ENCODE measurements at places on chromosomes 1 and 21.
A peak's percentile ranks its signal among the peaks of the same experiment; 100 is the strongest.

DNA sequence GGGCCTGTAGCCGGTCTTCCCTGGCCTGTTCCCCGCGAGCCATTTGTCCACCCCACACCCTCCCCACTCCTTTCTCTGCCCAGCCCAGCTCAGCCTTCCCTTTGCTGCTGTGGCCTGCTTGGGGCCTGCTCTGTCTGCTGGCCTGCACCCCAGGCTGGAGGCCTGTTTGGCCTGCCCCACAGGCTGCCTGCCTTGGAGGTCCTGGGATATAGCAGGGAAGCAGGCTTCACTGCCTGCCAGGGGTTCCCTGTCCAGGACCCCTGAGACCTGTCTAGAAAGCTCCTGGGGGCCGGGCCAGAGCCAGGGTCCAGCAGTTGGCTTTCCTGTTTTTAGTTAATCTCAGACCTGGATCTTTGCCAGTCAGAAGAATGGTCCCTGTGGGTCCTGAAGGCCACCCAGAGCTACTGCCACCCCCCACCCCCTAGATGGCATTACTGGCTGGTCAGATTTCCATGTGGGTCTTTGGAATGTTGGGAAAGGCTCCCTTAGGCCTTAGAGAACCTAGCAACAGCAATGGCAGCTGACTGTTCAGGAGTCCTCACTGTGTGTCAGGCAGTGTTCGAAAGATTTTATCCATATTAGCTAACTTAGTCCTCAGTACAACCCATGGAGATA, 7.7 kb downstream of the ZNF362 start:
- DNase-seq = no peak

DNA sequence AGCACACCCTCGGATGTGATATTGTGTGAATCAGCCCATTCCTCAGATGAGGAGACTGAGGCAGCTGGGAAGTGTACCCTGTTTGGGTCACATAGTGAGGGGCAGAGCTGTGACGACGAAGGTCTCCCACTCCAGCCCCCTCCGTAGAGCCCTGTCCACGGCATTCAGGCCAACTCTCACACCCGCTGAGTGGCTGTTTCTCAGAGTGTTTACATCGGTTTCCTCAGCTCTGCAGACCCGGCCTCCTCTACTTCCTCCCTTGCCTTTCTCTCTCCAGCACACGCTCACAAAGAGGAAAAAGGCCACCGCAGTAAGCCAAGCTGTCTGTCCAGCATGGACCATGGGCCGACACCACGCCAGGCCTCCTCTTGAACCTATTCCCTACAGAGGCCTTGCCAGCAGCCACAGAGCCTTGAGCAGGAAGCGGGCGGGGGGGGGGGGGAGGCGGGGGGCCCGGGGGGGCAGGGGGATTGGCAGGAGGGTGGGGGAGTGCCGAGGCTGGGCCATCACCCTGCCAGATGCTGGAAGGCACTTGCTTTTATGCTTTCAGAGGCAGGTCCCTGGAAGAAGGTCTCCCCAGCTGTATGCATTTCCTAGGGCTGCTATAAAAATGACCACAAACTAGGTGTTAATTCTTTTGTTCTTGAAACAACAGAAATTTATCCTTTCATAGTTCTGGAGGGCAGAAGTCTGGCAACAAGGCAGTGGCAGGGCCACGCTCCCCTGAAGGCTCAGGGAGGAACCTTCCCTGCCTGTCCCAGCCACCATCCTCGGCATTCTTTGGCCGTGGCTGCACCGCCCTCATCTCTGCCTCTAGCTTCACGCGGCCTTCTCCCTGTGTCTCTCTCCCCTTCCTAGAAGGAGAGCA, 178.4 kb downstream of the PSMG1 start:
- peak; percentile 15 for DNase-seq

DNA sequence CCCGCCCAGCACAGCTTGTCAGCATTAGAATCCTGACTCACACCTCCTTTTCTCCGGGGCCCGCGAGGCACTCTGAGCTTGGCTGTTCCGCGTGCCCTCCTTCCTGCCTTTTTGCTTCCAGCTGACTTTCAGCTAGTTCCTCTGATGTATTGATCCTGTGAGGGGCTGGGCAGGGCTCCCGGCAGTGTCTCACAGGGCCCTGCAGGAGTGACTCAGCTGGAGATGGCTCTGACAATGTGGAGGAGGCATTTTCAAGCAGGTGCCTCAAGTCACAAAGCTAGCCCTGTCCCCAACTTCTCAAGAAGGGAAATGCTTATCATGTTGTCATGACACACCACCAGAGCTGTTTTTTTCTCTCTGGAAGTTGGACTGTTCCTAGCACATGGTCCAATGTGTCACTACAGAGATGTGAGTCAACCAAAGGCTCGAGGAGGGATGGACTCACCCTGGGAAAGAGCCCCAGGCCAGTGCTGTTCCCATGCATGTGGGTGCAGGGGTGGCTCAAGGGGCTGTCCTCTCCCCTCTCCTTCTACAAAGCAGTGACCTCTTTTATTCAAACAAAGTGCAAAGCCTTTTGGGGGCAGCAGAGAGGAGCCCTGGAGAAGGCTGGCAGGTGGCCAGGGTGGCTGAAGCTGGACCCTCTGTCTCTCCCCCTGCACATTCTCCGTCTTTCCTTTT, 30.6 kb downstream of the SYT6 start:
- DNase-seq = no peak

GRCh38 chr1:223249854-223250631, 107.0 kb upstream of the TLR5 start:
- no peak for DNase-seq

- DNase-seq = no peak
Observed at GRCh38 chr1:115286431-115287205, 51.4 kb downstream of the NGF start.

GRCh38 chr1:226447932-226448665, 40.2 kb upstream of the PARP1 start:
- DNase-seq = no peak

DNA sequence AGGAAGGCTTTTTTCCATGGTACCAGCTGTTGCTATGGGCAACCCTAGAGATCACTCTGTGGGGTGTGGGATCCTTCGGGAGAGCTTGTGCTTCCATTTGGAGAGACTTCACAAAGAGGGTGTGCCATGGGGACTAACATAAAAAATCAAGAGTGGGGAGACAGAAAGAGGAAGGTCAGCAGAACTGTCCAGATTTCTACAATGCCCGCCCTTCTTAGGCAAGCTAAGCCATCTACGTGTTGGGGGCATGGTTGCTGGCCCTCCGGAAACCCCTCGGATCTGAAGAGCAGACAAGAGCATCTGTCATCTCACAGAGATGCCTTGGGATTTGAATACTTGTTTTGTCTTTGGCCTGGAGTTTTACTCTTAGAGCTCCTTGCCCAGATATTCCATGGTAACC, 83.9 kb upstream of the ZNF648 start:
- DNase-seq = no peak

GRCh38 chr21:45074818-45075595, 627 bp downstream of the ADARB1 start:
- no peak for DNase-seq

DNA sequence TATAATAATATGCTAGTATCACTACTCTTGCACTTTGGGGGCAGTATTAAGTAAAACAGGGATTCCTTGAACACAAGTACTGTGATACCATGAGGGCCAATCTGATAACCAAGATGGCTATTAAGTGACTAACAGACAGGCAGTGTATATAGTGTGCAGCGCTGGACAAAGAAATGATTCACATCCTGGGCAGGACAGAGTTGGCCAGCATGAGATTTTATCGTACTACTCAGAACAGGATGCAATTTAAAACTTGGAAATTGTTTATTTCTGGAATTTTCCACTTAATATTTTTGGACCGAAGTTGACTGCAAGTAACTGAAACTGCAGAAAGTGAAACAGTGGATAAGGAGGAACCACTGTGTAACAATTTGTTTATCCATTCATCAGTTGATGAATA, 74.6 kb downstream of the DNTTIP2 start:
- no peak for DNase-seq

DNA sequence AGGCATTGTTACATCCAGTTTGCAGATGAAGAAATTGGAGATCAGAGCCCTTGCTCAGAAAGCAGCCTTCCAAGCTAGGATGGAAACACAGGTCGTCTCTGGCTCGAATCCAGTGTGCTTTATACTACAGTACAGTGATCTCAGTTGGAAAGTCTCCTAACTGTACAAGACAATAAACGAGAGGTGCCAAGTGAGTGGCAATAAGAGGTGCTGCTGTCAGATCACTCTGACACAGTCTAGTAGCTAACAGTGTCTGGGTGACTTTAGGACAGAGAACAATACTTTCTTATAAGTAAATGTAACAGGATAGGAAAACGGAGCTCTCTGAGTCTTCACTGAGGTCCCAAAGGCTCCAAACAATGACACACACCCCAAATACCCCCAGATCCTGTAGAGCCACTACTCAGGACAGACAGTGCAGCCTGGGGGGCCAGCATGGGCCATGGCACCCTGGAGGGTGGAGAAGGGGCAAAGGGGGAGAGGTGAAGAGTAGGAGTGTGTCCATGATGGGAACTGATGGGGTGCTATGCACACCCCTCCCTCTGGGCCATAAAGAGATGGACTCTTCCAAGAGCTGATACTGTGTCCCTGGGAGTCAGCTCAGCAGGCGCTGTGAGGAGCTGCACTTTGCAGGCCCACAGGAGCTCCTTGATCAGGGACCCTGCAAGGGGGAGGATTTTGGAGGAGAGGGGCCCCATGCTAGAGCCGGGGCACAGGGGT, 3.3 kb downstream of the SH3BGR start:
- DNase-seq = no peak

DNA sequence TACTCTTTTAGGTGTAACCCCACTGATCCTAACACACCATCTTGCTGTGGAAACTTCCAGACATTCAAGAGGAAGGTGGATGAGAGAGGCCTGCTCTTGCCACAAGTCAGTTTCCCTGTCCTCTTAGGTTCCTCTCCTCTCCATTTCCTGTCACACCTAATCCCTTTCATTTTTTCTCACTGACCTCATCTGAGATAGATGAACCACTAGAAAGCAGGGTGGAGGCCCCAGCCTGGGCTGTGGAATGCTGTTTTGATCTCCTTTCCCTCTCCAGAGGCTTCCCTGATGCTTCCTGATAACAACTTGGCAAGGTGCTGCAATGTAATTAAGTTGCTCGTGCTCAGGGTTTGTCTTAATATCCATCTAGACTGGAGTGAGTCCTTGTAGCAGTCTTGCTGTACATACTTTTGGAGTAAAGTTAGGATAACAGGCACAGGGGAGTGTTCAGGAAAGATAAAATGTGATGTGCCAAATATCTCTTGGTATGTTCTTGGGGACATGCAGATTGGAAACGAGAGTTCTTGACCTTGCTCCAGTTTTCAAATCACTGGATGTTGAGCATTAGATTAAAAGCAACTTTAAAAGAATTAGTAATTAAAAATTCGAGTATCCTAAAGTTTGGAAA, 11.2 kb downstream of the LRRC42 start:
- DNase-seq = no peak

DNA sequence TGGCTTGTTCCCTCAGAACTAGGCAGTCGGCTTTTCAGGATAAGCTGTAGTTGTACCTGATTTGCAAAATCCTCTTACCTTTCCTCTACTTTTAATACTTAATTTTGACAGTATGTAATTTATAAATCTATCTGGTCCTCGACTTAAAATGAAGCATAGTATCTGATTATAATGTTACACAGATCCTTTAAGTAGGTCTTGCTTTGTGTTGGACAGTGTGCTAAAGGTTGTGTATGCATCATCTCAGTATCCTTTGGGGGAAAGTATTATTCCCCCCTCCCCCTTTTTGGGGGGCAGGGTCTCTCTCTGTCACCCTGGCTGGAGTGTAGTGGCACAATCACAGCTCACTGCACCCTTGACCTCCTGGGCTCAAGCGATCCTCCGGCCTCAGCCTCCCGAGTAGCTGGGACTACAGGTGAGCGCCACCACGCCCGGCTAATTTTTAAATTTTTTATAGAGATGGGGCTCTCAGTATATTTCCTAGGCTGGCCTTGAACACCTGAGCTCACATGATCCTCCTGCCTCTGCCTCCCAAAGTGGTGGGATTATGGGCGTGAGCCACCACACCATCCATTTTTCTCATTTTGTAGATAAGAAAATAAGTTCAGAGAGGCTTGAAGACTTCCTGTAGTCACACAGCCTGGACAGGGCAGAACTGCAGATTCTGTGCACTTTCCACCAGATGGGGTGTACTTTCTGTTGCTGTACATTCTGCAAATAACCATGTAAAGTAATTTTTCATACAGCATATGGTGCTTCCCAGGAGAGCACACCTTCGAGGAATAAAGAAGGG, 791 bp upstream of the STX6 start:
- DNase-seq = no peak

- no peak for DNase-seq
Observed at GRCh38 chr1:48600182-48600581, 128.2 kb upstream of the SPATA6 start.

DNA sequence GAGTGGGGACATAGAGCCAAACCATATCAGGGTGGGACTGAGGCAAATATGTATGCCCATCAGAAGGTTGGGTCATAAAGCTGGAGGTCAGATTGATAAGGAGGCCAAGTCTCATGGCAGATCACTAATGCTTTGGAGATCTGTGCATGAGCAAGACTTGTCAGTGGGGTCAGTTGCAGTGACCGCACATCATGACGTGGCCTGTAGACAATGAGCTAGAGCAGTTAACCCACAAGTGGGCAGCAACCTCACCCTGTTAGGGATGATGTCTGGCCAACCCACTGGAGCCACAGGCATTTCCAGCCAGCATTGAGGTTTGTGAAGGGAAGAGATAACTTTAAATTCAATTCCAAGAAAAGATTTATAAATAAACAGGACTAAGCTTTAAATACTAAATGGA, 66.7 kb downstream of the XCL1 start:
- DNase-seq = no peak

- no peak for DNase-seq
Observed at GRCh38 chr1:89692601-89693521, 59.9 kb downstream of the LRRC8C start.

- DNase-seq = no peak
Observed at GRCh38 chr1:211484755-211485479, 7.0 kb downstream of the RD3 start.

DNA sequence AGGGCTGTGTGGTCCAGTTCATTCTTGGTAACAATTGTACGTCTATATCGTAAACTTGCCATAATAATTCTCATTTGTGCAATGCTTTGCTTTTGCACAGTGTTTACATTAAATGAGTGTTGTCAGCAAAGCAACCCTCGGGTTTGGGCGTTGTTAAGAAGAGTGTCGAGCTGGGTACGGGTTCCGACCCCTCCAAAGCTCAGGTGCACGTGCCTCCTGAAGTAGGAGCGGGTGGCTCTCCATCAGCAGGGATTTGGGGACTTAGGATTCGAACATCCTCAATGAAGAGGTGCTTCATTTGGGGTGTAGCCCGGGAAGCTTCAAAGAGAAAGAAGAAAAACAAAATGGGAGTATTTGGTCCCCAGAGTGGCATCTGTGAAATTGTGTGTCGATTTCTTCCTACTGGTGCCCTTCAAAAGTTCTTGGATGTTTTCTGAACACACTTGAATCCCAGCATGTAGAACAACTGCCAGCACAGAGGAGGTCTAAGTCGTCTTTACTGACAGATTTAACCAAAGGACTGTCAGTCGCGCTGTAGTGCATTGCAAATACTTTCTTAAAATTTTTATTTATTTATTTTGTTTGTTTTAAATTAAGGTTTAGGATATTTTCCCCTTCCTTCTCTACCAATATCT, 1.1 kb downstream of the TRIM58 start:
- no peak for DNase-seq
